ENCODE measurements at places on chromosomes 1 and 21.

DNA sequence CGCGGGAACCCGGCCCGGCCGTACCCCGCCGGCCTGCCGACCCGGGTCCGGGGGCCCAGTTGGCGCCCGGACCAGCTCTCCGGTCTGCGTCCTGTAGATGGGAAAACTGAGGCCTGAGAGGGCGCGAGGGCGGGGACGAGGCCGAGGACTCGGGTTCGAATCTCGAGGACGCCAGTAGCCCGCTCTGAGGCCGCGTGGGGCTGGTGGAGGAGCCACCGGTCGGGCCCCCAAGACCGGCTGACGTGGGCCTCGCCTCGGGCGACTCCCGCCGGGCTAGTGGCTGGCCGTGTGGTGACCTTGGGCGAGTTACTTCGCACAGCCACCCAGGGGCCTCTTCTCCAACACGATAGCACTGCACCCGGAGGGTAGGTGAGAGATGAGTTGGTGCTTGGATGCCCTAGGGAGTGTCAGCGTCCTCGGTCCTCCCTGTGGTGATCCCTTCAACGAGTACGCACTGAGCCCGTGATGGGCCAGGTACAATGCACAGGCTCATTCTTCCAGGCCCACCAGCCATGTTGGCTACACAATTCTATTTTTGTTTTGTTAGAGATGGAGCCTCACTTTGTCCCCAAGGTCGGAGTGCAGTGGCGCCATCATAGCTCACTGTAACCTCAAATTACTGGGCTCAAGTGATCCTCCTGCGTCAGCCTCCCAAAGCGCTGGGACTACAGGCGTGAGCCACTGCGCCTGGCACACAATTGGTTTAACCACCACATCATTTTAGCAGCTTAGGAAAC lies 404 bp upstream of the SCMH1 start:
- no peak for DNase-seq

- no peak for DNase-seq
Observed at GRCh38 chr1:82152356-82153271, 351.9 kb downstream of the ADGRL2 start.

DNA sequence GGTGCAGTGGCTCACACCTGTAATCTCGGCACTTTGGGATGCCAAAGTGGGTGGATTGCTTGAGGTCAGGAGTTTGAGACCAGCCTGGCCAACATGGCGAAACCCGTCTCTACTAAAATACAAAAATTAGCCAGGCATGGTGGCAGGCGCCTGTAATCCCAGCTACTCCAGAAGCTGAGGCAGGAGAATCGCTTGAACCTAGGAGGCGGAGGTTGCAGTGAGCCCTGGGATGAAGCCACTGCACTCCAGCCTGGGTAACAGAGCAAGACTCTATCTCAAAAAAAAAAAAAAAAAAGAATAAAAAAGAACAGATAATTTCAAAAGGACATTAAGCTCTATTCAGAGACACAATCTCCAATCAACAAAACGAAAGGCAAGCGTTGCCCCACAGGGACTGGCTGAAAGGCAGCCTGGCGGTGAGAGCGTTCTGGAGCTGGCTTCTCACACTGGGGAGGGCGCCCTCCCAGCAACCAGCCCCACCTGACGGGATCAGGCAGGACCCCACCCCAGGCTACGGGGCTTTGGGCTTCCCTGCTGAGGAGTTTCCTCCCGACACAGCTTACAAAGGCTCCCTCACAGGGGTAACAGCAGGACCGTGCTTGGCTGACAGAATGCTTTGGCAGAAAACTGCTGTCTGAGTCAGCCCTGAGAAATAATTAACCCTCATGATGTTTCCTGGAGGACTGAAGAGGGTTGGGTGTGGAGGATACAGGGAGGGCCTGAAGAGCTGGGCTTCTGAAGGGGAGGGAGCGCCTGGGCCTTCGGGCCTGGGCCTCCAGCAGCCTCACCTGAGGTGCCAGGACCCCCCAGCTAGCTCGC lies 31.1 kb upstream of the SRP9 start:
- no peak for DNase-seq

DNA sequence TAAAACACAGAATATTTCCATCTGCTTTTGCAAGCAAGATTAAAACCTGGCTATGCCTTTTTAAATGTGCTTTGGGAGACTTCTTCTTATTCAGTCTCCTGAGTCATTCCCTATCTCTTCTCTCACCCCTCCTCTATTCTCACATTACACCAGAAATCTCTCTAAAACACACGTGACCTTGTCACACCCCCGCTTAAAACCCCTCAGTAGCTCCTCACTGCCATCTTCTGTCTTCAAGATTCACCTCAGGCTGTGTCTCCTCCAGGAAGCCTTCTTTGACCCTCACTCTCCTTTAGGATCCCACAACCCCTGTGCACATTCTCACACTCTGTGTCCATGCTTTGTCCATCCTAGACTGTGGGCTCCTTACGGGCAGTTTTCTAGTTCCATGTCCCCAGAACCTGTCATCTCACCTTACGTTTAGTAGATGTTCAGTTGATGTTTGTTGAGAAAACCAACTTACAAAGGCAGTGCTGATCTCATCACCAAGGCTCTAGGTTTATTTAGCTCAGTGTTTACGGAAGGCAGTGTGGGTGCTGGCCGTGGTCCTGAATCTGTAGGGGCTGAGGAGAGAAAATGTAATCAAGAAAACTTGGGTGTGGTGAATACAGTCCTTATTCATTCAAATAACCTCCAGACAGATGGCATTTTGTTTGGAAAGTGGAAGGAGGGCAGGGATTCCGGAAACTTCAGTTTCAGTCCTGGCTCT lies 143.5 kb downstream of the DMRTA2 start:
- no peak for DNase-seq

DNA sequence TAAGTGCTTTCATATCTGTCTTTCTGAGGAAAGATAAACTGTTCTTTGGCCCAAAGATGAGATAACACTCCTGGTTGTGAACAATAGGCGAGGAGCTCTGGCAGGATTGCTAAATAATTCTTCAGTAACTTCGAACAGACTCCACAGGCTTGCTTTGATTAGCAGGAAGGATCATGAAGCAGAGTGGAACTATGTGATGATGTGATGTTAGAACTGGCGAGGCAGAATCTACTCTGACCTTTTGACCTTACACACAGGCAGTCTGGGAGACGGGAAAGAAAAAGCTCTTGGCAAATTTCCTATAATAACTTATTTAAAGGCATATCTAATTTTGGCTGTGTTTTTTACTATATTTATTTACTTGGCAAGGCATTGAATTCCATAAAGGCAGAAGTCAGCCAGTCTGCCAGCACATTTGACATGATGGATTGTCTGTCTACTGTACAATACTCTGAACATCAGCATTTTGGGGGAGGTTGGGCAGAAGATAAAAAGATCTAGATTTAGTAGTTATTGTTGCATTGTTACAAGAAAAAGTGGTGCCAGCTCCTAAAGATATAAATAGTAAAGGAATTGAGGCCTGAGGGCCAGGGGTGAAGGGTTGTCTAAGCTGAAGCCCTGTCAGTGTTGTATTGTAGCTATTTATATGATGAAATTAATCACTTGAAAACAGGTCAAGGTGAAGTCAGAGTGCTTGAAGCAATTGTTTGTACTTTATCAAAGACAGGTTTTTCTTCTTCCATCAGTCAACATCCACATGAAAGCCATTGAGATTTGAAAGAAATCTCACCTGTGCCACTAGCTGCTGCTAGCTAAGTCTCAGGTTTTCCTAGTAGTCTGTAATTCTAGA lies 708.8 kb downstream of the LTN1 start:
- no peak for DNase-seq

GRCh38 chr1:41657679-41658295 lies 173.3 kb upstream of the EDN2 start:
- no peak for DNase-seq

DNA sequence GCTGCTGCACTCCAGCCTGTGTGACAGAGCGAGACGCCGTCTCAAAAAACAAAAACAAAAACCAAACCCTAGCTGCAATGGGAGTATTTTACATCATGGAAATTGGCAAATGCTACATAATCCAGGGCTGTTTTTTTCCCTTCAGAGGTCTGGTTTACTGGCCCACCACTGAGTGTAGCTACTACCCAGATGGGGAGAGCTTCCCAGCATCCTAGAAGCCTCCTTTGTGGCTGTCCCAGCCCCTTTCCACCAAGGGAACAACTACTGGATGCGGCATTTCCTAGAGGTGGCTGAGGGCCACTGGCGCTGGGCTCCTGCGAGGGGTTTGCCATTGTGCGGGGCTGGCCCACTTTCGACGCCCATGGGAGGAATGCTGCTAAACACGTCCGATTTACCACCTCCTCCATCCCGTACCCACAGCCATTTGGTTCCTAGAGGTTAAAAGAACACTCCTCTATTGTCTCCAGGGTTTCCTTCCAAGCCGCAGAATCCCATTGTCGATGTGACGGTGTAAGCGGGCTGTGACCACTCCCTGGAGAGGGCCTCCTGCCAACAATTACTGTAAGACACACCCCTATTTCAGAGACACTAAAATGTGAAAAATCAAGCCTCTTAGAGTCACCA lies 55.4 kb downstream of the RUNX3 start:
- no peak for DNase-seq

DNA sequence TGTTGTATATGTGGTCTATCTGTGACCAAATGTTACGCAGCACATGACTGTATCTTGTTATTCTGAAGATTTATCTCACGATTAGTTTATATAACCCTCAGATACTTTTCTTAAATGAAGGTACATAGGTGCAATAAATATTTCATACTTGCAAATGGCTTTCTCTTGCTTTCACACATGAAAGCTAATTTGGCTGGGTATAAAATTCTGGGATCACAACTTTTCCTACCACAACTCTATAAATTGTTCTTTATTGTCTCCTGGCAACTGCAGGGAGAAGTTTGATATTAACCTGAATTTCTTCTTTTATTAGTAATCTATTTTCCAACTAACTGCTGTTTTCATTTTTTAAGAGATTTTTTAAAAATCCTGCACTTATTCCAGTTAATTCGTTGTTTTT lies 58.9 kb downstream of the KCNK2 start:
- DNase-seq, result no peak
